ENCODE measurements at places on chromosomes 2 and 18. TPM values are rescaled to one million over a fixed set of nuclear protein-coding genes. Genes with fewer than 3 reads are reported as not detected.

Gene RNASEH1
- 33.5 TPM for total RNA-seq

Gene FAM228A
- 2.4 TPM for total RNA-seq

Gene SLC14A1
- not detected for total RNA-seq

Gene ARHGEF4
- not detected for total RNA-seq

Gene AKAIN1
- total RNA-seq = not detected

Gene GREB1
- 0.34 TPM for total RNA-seq

Gene LYG1
- not detected for total RNA-seq

Gene STPG4
- total RNA-seq = 0.33 TPM

Gene CHST9
- not detected for total RNA-seq

Gene FAM161A
- total RNA-seq = 1.5 TPM

Gene FBLN7
- total RNA-seq = 2.2 TPM

Gene IL36RN
- not detected for total RNA-seq

Gene TNS1
- 29.8 TPM for total RNA-seq

Gene MAP3K19
- not detected for total RNA-seq

Gene TUBA4B
- total RNA-seq = not detected

Gene TMEM178A
- not detected for total RNA-seq

Gene MYO1B
- total RNA-seq = 64.7 TPM

Gene ABCA12
- 0.05 TPM for total RNA-seq

Gene HMSD
- not detected for total RNA-seq
